ENCODE measurements at places on chromosomes 4 and X. TPM values are rescaled to one million over a fixed set of nuclear protein-coding genes. Genes with fewer than 3 reads are reported as not detected.

- DNase-seq, result no peak
These were observed 34.2 kb upstream of the ATRX start for GRCh38 chrX:77820091-77820727.

DNA sequence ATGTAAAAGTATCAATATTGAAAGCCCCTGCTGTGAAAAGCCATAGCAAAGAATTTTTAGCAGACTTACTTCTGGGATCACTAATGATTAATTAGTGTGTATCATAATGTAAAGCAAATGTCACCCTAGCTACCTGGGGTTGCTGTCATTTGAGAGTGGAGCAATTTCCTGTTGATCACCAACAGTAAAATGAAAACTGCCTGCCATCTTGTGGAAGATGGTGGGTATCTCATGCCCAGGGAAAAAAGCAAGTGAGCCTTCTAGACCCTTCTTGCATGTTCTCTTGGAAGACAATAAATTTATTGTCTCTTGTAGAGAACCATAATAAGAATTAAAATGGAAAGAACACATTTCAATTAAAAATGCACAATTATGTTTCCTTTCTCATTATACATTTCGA lies 360.2 kb downstream of the ZIC3 start:
- no peak for DNase-seq

DNA sequence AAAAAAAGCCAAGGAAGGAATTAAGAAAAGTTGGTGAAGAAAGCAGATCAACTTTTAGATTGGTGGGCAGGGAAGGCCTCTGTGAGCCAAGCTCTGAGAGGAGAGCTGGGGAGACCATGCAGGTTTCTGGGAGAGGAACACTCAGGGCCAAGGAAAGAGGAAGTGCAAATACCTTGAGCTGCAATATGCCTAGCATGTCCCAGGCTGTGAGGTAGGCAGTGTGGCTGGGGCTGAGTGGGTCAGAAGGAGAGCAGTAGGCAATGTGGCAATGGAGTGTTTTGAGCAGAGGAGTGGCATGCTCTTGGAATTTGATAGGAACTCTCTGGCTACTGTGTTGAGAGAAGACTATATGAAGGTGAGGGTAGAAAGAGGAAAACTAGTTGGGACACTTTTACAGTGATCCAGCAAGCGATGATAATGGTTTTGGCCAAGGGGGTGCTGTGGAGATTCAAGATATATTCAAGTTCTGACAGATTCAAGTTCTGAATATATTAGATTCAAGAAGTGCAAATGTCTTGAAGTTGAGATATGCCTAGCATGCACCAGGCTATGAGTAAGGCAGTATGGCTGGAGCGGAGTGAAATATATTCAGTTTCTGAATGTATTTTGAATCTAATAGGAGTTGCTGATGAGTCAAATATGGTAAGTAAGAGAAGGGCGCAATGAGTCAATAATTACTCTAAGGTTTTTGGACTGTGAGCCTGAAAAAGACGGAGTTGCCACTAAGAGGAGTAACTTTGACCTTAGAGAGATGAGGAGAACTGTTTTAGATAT lies 172.5 kb downstream of the CAMK2D start:
- DNase-seq, result no peak

DNA sequence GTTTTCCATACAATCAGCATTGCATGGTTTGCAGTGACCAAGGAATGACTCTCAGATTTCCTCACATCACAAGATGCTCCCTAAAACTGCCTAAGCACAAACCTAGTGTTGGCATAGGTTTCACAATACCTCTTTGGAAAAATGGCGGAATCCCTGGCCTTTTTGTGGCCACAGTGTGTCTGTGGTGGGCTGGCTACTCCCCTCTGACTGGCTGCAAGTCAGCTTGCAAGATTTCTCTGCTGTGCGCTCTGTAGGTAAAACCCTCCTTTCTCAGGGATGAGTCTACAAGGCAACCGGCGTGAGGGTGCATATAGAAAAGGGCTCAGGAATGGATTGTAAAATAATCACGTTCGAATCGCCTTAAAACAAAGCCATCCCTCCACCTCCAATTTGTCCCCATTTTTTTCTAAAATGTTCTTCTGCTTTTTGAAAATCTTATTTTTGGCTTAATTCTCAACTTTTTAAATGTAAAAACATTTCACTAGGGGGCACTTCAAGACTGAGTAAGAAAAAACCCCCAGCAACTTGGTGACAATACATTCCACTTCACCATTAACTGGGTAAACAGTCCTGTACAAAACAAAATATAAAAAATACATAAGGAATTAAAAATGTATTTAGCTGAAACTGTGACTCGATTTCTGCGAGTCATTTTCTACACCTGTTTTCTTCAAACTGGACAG lies 235.6 kb downstream of the STIM2 start:
- DNase-seq, result peak; percentile 5

DNA sequence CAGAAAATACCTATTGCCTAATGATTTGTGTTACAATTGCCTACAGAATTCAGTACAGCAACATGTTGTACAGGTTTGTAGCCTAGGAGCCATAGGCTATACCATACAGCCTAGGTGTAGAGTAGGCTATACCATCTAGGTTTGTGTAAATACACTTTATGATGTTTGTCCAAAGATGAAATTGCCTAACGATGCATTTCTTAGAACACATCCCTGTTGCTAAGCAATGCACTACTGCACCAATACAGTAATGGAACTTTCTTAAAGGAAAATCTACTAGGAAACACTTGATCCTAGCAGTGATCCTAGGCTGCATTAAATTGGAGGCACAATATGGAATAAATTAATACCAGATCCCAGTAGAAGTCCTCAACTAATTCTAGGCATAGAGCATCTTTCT lies 18.3 kb downstream of the NOA1 start:
- no peak for DNase-seq

- no peak for DNase-seq
These were observed 155.8 kb downstream of the HHIP start for GRCh38 chr4:144801731-144802130.

DNA sequence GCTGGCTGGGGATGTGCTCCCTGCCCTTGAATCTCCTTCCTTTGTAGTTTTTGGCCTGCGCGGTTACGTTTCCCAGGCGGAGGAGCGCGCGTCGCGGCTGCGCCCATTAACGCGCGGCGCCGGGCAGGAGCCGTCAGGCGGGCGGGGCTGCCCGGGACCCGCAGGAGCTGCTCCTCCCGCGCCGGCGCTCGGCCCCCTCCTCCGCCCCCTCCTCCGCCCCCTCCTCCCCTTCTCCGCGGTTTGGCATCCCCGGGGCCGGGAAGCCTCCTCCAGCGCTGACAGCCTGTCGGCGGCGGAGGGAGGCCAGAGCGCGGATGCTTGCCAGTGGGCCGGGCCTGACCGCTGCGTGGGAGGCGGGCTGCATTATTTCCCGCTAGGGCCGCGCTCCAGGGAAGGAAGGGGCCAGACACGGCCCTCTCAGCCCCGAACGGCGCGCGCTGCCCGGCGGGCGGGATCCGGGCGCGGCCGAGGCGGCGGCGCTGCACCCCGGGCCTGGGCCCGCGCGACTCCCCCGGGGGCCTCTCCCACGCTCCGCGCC lies at the start of gene DCLK2:
Gene DCLK2 (plus strand): TSS at position 405 of the 538 bp plus-strand sequence. CDS start 583 bp downstream, outside the sequence.
- DNase-seq, result peak; percentile 22

- no peak for DNase-seq
These were observed 113.9 kb upstream of the MBNL3 start for GRCh38 chrX:132602701-132603100.

- DNase-seq, result no peak
These were observed 4.4 kb upstream of the MAEA start for GRCh38 chr4:1285151-1285789.

DNA sequence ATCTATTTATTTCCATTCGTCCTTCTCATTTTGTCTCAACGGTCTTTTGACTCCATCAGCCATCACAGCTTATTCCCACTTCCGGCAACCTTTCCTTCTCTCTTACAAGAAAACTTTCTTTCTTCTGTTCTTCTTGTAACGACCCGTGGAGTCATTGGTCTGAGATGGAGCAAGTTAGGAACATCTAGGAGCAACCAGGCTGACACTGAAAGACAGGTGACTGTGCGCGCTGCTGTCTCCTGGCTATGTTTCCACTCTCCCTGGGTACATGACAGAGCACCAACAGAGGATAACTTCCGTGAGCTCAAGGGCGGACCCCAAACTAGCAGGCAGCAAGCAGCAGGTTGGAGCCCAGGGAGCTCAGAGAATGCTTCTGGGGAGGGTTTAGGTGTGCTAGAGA lies 2.5 kb downstream of the FGF5 start:
- DNase-seq, result no peak

NPY1R gene
- polyA plus RNA-seq, result 3.1 TPM

PDE6B gene
- 16.1 TPM for polyA plus RNA-seq

MAGED4B gene
- polyA plus RNA-seq, result 29.7 TPM

KLHL15 gene
- polyA plus RNA-seq, result 10.9 TPM

KIF4A gene
- 5.5 TPM for polyA plus RNA-seq
